ENCODE measurements at places on chromosomes 1 and 21. TPM values are rescaled to one million over a fixed set of nuclear protein-coding genes. Genes with fewer than 3 reads are reported as not detected.

DNA sequence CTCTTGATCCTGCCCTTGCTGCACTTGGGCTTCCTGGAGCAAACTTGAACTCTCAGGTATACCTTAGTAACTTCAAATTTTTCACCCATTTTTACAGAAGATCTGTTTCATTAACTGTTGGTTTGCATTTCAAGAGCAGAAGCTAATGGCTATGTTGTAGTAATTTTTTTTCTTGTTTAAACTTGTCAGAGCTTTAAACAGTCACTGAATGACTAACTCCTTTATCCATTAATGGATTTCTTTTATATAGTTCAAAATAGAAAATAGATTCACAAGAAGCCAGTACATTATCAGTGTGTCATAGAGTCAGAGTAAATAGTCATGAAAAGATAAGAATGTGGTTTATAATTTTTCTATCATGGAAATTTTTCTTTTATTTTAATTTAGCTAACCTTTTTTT, 13.6 kb downstream of the SRSF11 start:
- DNase-seq: no peak

GRCh38 chr1:178910023-178910422, 39.1 kb upstream of the ANGPTL1 start:
- DNase-seq: no peak

DNA sequence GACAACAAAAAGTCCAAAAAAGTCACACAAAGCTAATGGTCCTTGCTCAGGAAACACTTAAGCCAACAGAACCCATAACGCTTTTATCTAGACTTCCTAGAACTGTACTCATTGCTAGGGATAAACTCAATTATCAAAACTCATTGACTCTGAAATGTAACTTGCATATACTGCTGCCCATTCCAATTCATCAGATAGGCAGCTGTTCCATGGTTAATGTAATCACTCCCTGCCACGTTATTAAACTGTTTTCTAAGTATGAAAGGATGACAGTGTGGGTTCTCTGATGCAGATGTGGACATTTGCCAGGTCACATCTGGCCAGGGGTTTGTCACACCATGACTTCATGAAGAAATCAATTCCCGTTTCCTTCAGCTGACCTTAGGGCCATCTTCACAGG, 30.3 kb upstream of the DNAJC11 start:
- DNase-seq: no peak

- DNase-seq: no peak
Measured at GRCh38 chr1:59917785-59918180, 8.8 kb downstream of the CYP2J2 start.

FCAMR gene
- not detected for total RNA-seq

All from kidney epithelial cell (primary cell).